Naive thymus-derived CD8-positive, alpha-beta T cell (primary cell): ENCODE measurements at places on chromosomes 5 and 9.
A peak's percentile ranks its signal among the peaks of the same experiment; 100 is the strongest.

GRCh38 chr9:19201899-19202891 lies 28.3 kb upstream of the DENND4C start:
- DNase-seq, result no peak
- no peaks in the 10 kb centered on the region for H3K27me3 ChIP-seq
- no peak overlapping the region for H3K27ac ChIP-seq
- no peaks in the 10 kb centered on the region for H3K4me1 ChIP-seq
- H3K4me3 ChIP-seq, result no peak overlapping the region

GRCh38 chr5:144335561-144335960 lies 164.9 kb downstream of the KCTD16 start:
- H3K27me3 ChIP-seq, result peaks cover 2% of the 10 kb centered on the region
- DNase-seq, result no peak
- H3K36me3 ChIP-seq, result no peaks in the 10 kb centered on the region

- H3K27me3 ChIP-seq, result no peaks in the 10 kb centered on the region
- no peaks in the 10 kb centered on the region for H3K36me3 ChIP-seq
- no peaks in the 10 kb centered on the region for H3K4me1 ChIP-seq
- no peak overlapping the region for H3K27ac ChIP-seq
- no peak for DNase-seq
- no peak overlapping the region for H3K4me3 ChIP-seq
Measured at GRCh38 chr5:136631186-136631585, 265.8 kb upstream of the TRPC7 start.

DNA sequence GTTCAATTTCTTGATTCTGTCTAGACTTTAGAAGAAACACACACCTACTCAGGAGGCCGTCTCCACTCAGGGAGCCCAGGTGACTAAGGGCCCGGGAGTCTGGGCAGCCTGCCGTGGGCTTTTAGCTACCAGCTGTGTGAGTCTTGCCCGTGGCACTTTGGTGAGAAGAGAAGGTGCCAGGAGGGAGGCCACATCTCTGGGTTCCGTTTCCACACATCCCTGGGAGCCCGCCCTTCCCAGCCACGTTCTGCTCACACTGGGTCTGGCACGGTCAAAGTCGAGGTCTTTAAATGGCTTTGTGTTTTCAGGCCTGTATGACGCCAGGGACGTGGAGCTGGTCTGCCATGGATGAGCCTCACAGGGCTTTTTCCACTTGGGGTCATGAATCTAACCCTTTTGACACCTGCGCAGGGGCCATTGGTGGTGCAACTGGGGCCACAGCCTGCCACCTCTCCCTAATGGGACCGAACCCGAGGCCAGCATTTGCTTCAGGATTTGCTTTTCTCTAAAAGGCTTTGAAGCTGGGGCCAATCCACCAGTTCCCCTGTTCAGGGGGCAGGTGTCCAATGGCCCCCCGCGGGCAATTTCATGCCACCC lies 17.2 kb upstream of the FCN2 start:
- no peaks in the 10 kb centered on the region for H3K4me1 ChIP-seq
- H3K36me3 ChIP-seq, result no peaks in the 10 kb centered on the region
- no peak for DNase-seq
- no peak overlapping the region for H3K27ac ChIP-seq

DNA sequence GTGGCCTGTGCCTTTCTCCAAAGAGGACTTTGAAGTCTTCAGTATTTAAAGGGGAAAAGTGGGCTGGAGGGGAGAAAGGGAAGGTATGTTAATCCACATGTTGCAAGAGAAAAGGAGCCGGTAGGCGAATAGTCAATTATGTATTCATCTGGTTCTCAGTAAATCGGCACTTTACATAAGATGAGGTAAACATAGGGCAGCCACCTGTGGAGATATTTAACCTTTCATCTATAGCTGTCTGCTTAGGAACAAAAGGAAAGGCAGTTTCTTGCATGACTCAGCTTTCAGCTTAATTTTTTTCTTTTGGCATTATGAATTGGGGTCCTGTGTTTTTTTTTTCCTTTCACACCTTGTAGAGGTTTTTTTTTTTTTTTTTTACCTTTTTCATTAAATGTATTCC lies 42.2 kb downstream of the FGD3 start:
- H3K4me3 ChIP-seq, result peak overlapping the region; percentile 34
- DNase-seq, result no peak
- H3K27ac ChIP-seq, result peak overlapping the region; percentile 91

DNA sequence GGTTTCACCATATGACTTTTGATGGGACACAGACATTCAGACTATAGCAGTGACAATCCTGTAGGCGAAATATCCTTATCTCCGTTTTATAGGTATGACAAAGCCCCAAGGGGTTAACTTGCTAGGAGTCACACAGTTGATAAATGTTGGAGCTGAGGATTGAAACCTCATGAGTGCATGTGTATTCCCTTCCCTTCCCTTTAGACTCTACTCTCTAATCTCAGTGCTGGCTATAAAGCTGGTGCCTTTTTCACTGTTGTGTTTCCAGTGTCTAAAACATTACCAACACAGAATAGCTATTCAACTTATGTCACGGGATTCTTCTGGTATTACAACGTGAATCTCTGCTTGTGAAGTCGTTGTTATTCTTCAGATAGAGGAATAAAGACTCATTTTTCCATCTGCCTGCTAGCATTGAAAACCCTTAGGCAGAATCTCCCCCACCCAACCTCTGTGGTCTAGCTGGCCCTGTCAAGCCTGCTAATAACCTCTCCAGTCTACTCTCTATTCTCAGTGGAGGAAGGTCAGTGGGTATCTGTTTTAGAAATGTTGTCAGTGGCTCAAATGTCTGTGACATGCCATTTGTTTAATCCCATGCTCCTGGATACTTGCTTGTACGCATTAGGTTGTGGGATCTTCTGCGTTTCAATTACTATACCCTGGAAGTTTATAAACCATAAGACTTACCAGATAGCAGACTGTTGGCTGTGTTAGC lies 121.2 kb downstream of the TLE4 start:
- no peak overlapping the region for H3K4me3 ChIP-seq
- H3K27ac ChIP-seq, result no peak overlapping the region
- no peak for DNase-seq
- H3K4me1 ChIP-seq, result peaks cover 38% of the 10 kb centered on the region
- no peaks in the 10 kb centered on the region for H3K27me3 ChIP-seq

- H3K4me3 ChIP-seq, result no peak overlapping the region
- peak overlapping the region; percentile 1 for H3K27ac ChIP-seq
- peaks cover 30% of the 10 kb centered on the region for H3K4me1 ChIP-seq
- DNase-seq, result no peak
- no peaks in the 10 kb centered on the region for H3K36me3 ChIP-seq
Measured at GRCh38 chr9:109886617-109887016, 106.6 kb downstream of the PALM2AKAP2 start.

- H3K4me3 ChIP-seq, result no peak overlapping the region
- peaks cover 4% of the 10 kb centered on the region for H3K4me1 ChIP-seq
- DNase-seq, result no peak
- peaks cover 42% of the 10 kb centered on the region for H3K27me3 ChIP-seq
- H3K27ac ChIP-seq, result no peak overlapping the region
Measured at GRCh38 chr9:84145780-84146179, 165.2 kb downstream of the RMI1 start.

DNA sequence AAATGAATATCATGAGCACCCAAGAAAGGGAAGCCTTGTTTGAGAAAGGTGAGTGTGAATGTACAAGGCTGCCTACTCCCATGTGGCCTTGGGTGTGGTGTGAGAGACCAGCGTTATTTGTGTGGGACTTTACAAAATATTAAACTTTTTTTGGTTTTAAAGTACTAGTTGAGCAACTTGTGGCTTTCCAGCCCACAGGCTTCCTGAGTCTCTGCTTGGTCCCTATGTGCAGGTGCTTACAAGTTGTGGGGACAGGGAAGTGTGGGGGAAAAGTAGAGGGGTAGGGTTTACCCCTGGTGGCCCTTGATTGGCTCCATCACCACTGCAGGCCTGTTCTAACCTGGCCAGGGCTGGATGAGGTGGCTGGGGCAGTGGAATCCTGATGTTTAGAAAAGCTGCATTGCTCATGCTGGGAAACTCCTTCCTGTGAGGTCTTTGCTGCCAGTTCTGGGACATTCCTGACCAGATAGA lies 19.7 kb downstream of the PTTG1 start:
- no peak overlapping the region for H3K27ac ChIP-seq
- H3K36me3 ChIP-seq, result no peaks in the 10 kb centered on the region
- H3K4me3 ChIP-seq, result no peak overlapping the region
- DNase-seq, result no peak

DNA sequence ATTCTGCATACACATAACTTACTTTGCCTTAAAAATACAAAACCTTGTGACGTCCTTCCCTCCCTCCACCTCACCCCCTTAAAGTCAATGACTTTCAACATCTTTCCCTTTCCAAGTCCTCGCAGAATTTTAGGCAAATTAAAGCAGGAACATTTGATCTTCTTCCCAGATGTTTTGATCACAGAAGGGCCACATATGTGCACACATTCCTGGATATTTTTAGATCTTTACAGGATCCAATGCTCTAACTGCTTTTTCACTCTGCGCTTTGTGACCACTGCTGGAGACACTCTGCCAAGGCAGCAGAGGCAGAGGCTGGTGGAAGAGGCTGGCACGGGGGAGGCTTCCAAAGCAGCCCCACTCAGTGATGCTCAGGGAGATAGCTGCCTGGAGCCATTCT lies 130.7 kb downstream of the SEC61B start:
- H3K27ac ChIP-seq, result no peak overlapping the region
- H3K4me1 ChIP-seq, result no peaks in the 10 kb centered on the region
- peaks cover 4% of the 10 kb centered on the region for H3K27me3 ChIP-seq
- no peak overlapping the region for H3K4me3 ChIP-seq

- peaks cover 11% of the 10 kb centered on the region for H3K4me1 ChIP-seq
- H3K27me3 ChIP-seq, result no peaks in the 10 kb centered on the region
- no peak overlapping the region for H3K27ac ChIP-seq
Measured at GRCh38 chr9:112864403-112864802, 26.3 kb downstream of the SLC46A2 start.

GRCh38 chr5:138724470-138725146 lies 28.6 kb upstream of the CTNNA1 start:
- peaks cover 7% of the 10 kb centered on the region for H3K4me1 ChIP-seq
- H3K4me3 ChIP-seq, result no peak overlapping the region
- H3K27ac ChIP-seq, result no peak overlapping the region

GRCh38 chr5:174876-175465 lies 16.3 kb upstream of the LRRC14B start:
- H3K36me3 ChIP-seq, result no peaks in the 10 kb centered on the region
- H3K27ac ChIP-seq, result no peak overlapping the region
- no peak overlapping the region for H3K4me3 ChIP-seq
- no peaks in the 10 kb centered on the region for H3K27me3 ChIP-seq
- no peaks in the 10 kb centered on the region for H3K4me1 ChIP-seq
- DNase-seq, result no peak

DNA sequence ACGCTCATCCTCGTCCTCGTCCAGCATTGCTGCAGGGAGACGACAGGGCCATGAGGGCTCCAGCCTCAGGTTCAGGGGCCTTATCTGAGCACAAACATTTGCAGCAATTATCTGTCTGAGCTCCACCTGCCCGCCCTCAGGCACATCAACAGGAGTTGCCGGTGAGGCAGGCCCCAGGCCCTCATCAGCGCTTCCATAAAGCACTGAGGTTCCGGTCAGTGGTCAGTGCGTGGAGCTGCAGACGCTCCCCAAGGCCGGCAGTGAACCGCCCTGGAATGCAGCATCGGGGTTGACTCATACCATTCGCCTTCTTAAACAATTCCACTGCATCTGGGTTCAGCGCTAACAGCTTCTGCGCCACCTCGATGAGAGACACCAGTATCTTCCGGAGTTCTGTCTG lies 15.2 kb downstream of the UBAC1 start:
- no peak for DNase-seq
- H3K27me3 ChIP-seq, result no peaks in the 10 kb centered on the region
- no peak overlapping the region for H3K4me3 ChIP-seq
- H3K27ac ChIP-seq, result no peak overlapping the region
- peaks cover 80% of the 10 kb centered on the region for H3K36me3 ChIP-seq

GRCh38 chr5:154316223-154316935 lies 125.8 kb downstream of the GALNT10 start:
- H3K4me1 ChIP-seq, result peaks cover 19% of the 10 kb centered on the region
- H3K27ac ChIP-seq, result no peak overlapping the region
- H3K36me3 ChIP-seq, result peaks cover 10% of the 10 kb centered on the region
- DNase-seq, result no peak

- H3K27me3 ChIP-seq, result no peaks in the 10 kb centered on the region
- H3K36me3 ChIP-seq, result peaks cover 2% of the 10 kb centered on the region
- no peak overlapping the region for H3K4me3 ChIP-seq
- no peak overlapping the region for H3K27ac ChIP-seq
- no peaks in the 10 kb centered on the region for H3K4me1 ChIP-seq
Measured at GRCh38 chr9:95101326-95101725, 216.2 kb downstream of the FANCC start.

GRCh38 chr9:9341203-9341602 lies 1271.6 kb downstream of the PTPRD start:
- DNase-seq, result no peak
- no peak overlapping the region for H3K4me3 ChIP-seq
- no peak overlapping the region for H3K27ac ChIP-seq
- no peaks in the 10 kb centered on the region for H3K36me3 ChIP-seq

DNA sequence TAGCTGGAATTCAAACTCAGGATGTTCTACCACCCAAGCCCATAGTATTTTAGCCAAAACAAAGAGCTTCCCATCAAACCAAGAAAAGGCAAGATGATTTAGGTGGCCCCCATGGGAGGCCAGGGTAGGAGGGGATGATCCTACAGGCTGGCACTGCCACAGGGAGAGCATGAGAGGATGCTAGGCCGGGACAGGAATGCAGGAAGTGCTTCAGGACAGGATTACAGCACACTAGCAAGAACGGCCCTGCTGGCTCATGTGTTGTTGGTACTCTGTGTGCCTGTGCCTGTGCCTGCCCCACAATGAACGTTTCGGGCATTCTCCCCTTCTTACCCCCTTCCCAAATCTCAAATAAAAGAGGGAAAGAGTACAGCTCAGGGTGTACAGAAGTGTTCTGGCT lies 110.7 kb upstream of the TRIM32 start:
- H3K36me3 ChIP-seq, result peaks cover 4% of the 10 kb centered on the region
- H3K27ac ChIP-seq, result no peak overlapping the region
- no peak for DNase-seq
- no peak overlapping the region for H3K4me3 ChIP-seq
- H3K27me3 ChIP-seq, result peaks cover 4% of the 10 kb centered on the region
- H3K4me1 ChIP-seq, result no peaks in the 10 kb centered on the region

- peaks cover 6% of the 10 kb centered on the region for H3K4me1 ChIP-seq
- no peaks in the 10 kb centered on the region for H3K36me3 ChIP-seq
- no peak overlapping the region for H3K27ac ChIP-seq
- H3K27me3 ChIP-seq, result peaks cover 6% of the 10 kb centered on the region
Measured at GRCh38 chr9:89806371-89807100, 201.7 kb downstream of the GADD45G start.

GRCh38 chr5:123089914-123090660 lies 1.0 kb downstream of the PRDM6 start:
- H3K27ac ChIP-seq, result no peak overlapping the region
- H3K27me3 ChIP-seq, result peaks cover 40% of the 10 kb centered on the region
- peak overlapping the region; percentile 32 for H3K4me3 ChIP-seq
- peaks cover 13% of the 10 kb centered on the region for H3K4me1 ChIP-seq

GRCh38 chr5:137142346-137142745 lies 356.8 kb downstream of the SPOCK1 start:
- H3K27ac ChIP-seq, result no peak overlapping the region
- no peaks in the 10 kb centered on the region for H3K4me1 ChIP-seq
- H3K27me3 ChIP-seq, result peaks cover 11% of the 10 kb centered on the region
- H3K4me3 ChIP-seq, result no peak overlapping the region
- H3K36me3 ChIP-seq, result no peaks in the 10 kb centered on the region
